Skin of body (tissue), 3 donors: ENCODE measurements at places on chromosomes 12 and 14. TPM values are rescaled to one million over a fixed set of nuclear protein-coding genes. Genes with fewer than 3 reads are reported as not detected.

The APPL2 gene
- 71.7 TPM for total RNA-seq

The NANOG gene
- total RNA-seq, result not detected

The KIF5A gene
- total RNA-seq, result 0.39 TPM

The PLEKHD1 gene
- 0.20 TPM for total RNA-seq

The GALNT16 gene
- 18.1 TPM for total RNA-seq

The DEPDC4 gene
- 1.9 TPM for total RNA-seq

The LRFN5 gene
- 11.8 TPM for total RNA-seq

The EXOC3L4 gene
- total RNA-seq, result 0.30 TPM

The SERPINA10 gene
- not detected for total RNA-seq

The CCDC177 gene
- not detected for total RNA-seq

The CPNE6 gene
- total RNA-seq, result 0.20 TPM

The METAP2 gene
- 51.0 TPM for total RNA-seq

The ARHGAP9 gene
- total RNA-seq, result 5.0 TPM

The MOK gene
- total RNA-seq, result 14.5 TPM

The MANSC4 gene
- total RNA-seq, result not detected

The RNASE7 gene
- total RNA-seq, result 0.79 TPM

The TSPAN19 gene
- total RNA-seq, result not detected

The PZP gene
- total RNA-seq, result 0.20 TPM

The AREL1 gene
- 15.0 TPM for total RNA-seq

The USP44 gene
- 0.99 TPM for total RNA-seq

The C14orf93 gene
- total RNA-seq, result 7.7 TPM

The ENDOU gene
- 20.8 TPM for total RNA-seq

The IFNG gene
- total RNA-seq, result 0.20 TPM

The CACNA1C gene
- total RNA-seq, result 4.3 TPM

The TMEM132C gene
- total RNA-seq, result 11.7 TPM

The FGF23 gene
- not detected for total RNA-seq

The GDF3 gene
- not detected for total RNA-seq

The KERA gene
- 4.8 TPM for total RNA-seq

The RNU7-1 gene
- not detected for total RNA-seq
